ENCODE measurements at places on chromosomes 4 and X. TPM values are rescaled to one million over a fixed set of nuclear protein-coding genes. Genes with fewer than 3 reads are reported as not detected.

DNA sequence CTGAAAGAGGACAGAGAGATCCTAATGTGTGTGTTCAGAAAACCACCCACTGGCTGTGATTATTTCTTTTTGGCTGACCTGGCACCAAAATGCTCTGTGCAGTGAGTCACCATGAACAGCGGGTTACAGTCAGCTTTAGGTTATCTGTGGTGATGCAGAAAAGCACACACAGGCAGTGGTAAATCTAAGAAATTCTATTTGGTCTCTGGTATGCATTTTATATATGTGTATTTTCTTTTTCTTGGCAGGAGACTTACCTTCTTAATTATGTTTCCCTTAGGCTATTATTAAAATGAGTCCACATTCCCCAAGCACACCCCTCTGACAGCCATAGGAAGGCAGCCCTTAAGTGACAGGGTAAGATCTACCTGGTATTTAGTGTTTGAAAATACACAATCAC, 79.1 kb upstream of the TFDP3 start:
- H3K4me3 ChIP-seq = no peak overlapping the region
- H3K27ac ChIP-seq = no peak overlapping the region
- no peaks in the 10 kb centered on the region for H3K27me3 ChIP-seq
- H3K4me1 ChIP-seq = no peaks in the 10 kb centered on the region
- no peaks in the 10 kb centered on the region for H3K36me3 ChIP-seq
- DNase-seq = no peak

GRCh38 chr4:83331956-83332355, 2.7 kb downstream of the HPSE start:
- no peak for DNase-seq
- H3K27me3 ChIP-seq = peaks cover 9% of the 10 kb centered on the region
- H3K27ac ChIP-seq = no peak overlapping the region
- no peak overlapping the region for H3K4me3 ChIP-seq
- peaks cover 4% of the 10 kb centered on the region for H3K36me3 ChIP-seq

The ATOH1 gene
- not detected for total RNA-seq

DNA sequence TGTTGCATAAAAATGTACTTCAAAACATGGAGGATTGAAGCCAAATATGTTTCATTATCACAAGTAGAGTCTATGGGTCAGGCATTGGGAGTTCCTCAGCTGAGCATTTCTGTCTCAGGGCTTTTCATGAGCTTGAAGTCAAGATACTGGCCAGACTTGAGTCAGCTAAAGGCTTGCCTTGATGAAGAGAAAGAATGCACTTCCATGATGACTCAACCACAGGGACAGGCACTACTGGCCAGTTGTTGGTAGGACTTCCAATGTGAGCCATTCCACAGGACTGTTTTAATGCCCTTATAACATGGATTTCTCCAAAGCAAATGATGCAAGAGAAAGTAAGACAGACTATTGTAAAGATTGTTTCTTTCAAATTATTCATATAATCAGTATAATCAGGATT, 895.6 kb downstream of the RAB28 start:
- no peak overlapping the region for H3K4me3 ChIP-seq
- no peaks in the 10 kb centered on the region for H3K36me3 ChIP-seq
- H3K27me3 ChIP-seq = no peaks in the 10 kb centered on the region
- no peak for DNase-seq
- no peak overlapping the region for H3K27ac ChIP-seq

DNA sequence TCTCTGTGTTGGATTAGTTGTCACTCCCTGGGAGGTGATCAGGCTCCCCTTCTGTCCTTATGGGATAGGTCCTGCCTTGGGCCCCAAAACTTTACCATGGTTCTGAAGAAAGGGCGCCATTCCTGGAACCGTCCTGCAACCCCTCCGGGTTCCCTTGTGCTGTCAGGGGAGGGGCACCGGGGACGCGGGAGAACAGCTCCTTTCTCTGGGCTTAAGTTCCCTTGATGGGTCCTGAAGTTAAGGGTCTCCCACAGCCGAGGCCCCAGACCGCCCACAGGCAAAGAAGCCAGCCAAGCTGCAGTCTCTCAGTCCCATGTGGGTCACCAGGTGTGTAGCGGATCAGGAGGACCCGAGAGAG, 44.8 kb downstream of the UGT2A3 start:
- H3K27me3 ChIP-seq = peaks cover 8% of the 10 kb centered on the region
- no peak overlapping the region for H3K4me3 ChIP-seq
- H3K4me1 ChIP-seq = no peaks in the 10 kb centered on the region
- no peaks in the 10 kb centered on the region for H3K36me3 ChIP-seq

The HOPX gene
- 56.3 TPM for total RNA-seq

The TBC1D9 gene
- total RNA-seq = 0.11 TPM

DNA sequence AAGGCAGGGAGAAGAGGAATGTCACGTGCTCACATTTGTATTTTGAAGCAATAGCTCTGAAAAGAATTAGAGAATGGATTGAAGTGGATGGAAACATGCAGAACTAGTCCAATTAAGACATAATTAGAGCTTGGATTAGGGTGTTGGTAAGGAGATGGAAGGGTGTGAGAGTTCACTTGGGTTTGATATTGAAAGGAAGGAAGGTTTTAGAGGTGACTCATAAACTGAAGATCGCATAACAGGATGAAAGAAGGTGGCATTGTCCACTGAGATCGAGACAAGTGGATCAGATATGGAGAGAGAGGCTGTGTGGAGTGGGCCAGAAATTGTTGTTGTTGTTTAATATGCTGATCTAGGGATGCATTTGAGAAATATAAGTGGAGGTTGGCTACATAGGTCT, 244.0 kb upstream of the SMIM31 start:
- no peaks in the 10 kb centered on the region for H3K36me3 ChIP-seq
- no peak overlapping the region for H3K27ac ChIP-seq
- H3K4me3 ChIP-seq = no peak overlapping the region
- H3K27me3 ChIP-seq = no peaks in the 10 kb centered on the region
- no peaks in the 10 kb centered on the region for H3K4me1 ChIP-seq

The MID1 gene
- total RNA-seq = 0.43 TPM

The SPATA18 gene
- total RNA-seq = 0.27 TPM

The LRCH2 gene
- not detected for total RNA-seq

DNA sequence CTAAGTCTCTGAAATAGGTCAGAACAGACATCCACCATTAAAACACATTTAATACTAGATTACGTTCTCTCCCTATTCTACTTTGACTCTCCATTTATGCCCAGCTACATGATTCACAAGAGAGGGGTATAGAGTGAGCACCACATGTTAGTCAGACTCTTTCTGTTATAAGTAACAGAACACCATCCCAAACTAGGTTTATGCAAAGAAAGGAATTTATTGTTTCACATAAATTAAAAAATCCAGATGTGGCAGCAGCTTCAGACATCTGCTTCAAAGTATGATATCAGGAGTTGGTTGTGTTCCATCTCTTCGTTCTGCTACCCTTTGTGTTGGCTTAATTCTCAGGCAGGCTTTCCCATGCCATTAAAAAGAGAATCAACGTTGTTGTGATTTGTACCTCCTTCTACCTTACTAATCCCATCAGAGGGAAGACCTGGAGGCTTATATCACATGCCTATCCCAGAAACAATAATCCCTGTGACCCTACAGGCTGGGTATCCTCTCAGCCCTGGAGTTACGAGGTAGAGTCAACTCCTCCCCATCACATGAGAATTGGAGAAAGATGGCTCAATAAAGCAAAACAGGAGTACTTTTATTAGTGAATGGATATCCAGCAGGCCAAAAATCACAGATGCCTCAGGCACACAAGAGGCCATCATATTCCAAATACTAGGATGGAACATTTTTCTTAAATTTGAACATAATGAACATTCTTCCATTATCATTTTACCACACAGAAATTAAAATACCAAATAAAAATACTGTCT, 163.2 kb downstream of the SLC7A11 start:
- H3K4me3 ChIP-seq = no peak overlapping the region
- no peaks in the 10 kb centered on the region for H3K4me1 ChIP-seq
- no peak for DNase-seq
- H3K27ac ChIP-seq = no peak overlapping the region

GRCh38 chrX:67700602-67701001, 156.8 kb downstream of the AR start:
- H3K4me1 ChIP-seq = no peaks in the 10 kb centered on the region
- H3K36me3 ChIP-seq = no peaks in the 10 kb centered on the region
- peak; percentile 3 for DNase-seq

- H3K27ac ChIP-seq = peak overlapping the region; percentile 93
- H3K4me3 ChIP-seq = peak overlapping the region; percentile 50
- peak; percentile 73 for DNase-seq
- no peaks in the 10 kb centered on the region for H3K27me3 ChIP-seq
Observed at GRCh38 chr4:36255577-36255976, 11.3 kb upstream of the ARAP2 start.

The TBX22 gene
- not detected for total RNA-seq

DNA sequence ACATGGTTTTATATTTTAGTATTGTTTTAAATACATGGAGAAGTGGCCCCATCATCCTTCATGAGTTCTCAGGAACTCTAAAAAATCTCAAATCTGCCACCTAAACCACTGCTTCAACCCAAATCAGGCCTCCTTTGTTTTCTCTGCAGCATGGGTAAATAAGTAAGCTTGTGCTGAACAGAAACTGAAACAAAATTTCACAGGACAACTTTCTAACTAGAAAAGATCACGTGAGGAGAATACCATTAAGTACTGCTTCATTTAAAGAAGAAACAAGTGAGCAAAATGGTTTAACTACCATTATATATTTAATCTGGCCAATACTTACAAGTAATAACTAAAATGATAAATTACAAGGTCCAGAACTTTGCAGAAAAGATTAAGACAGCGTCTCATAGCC, 2.5 kb downstream of the ARAP2 start:
- H3K27ac ChIP-seq = peak overlapping the region; percentile 86
- H3K4me3 ChIP-seq = peak overlapping the region; percentile 87
- H3K27me3 ChIP-seq = no peaks in the 10 kb centered on the region
- DNase-seq = no peak
- H3K36me3 ChIP-seq = peaks cover 48% of the 10 kb centered on the region

- H3K4me1 ChIP-seq = no peaks in the 10 kb centered on the region
- no peak overlapping the region for H3K4me3 ChIP-seq
- no peaks in the 10 kb centered on the region for H3K36me3 ChIP-seq
- no peak for DNase-seq
- peaks cover 3% of the 10 kb centered on the region for H3K27me3 ChIP-seq
Observed at GRCh38 chr4:16817286-16817685, 81.2 kb downstream of the LDB2 start.
